Activated CD4-positive, alpha-beta T cell treated with anti-CD3 and anti-CD28 coated beads for 1 hour (primary cell): ENCODE measurements at places on chromosomes 12 and 14.

GRCh38 chr14:104639885-104640548 is 35.4 kb upstream of the TMEM179 start:
- DNase-seq: peak; percentile 26

GRCh38 chr14:101002738-101003137 is 99.2 kb upstream of the RTL1 start:
- DNase-seq: no peak

DNA sequence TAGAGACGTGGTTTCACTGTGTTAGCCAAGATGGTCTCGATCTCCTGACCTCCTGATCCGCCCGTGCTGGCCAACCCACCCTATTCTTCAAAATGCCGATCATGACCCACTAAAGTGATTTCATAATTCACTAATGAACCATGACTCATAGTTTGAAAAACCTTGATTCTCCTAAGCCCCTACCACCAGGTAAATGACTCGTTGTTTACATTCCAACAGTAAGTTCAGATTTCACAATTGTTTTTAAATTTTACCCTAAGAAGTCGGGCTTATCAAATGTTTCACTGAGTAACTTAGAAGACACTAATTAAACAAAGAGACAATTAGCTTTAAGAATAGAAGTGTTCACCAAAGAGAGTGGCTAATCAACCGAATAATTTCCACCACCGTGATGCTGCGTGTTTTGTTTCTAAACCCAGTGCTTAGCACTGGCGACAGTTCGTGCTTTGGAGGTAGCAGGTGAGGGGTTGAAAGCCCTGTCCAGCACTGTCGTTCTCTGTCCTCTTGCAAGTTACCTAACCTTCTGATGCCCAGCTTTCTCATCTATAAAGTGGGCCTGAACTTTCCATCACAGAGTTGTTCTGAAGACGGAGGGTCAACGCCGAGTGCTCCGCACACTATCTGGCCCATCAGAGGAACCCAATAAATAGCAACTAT is 136.5 kb downstream of the NTF3 start:
- DNase-seq: no peak

DNA sequence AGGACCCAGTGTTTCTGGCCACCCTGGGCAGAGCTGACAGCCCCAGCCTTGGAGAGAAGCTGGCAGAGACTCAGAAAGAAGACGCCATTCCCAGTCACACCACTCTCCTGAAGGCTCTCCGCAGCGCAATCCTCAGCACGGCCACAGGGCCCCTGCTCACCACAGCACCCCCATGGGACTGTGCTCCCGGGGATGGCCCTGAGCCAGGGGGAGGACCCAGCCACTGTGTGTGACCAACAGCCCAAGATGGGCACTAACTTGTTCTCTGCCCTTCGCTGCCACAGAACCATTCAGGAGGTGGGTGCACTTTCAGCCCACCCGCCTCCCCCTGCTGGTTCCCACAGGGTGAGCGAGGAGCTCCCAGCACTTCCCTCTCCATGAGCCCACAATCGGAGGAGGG is 57.1 kb downstream of the CCNK start:
- DNase-seq: no peak

DNA sequence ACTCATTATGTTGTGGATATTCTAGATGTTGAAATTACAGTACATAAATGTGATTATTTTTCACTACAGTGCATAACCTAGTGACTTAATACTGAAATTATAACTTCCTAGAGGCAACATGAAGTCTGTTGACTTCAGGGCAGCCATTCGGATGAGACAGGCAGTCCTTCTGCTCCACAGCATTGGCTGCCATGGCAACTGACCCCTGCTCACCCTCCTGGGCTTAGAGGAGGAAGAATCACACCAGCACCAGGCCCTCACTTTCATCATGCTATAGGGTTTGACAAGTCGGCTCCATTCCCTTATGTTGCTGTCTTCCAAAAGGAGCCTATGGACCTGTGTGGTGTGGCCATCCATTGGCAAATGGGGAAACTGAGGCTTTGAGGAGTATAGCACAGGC is 233.5 kb upstream of the TMEM132C start:
- no peak for DNase-seq

GRCh38 chr12:123945287-123946151 is 27.1 kb downstream of the CCDC92 start:
- DNase-seq: no peak

DNA sequence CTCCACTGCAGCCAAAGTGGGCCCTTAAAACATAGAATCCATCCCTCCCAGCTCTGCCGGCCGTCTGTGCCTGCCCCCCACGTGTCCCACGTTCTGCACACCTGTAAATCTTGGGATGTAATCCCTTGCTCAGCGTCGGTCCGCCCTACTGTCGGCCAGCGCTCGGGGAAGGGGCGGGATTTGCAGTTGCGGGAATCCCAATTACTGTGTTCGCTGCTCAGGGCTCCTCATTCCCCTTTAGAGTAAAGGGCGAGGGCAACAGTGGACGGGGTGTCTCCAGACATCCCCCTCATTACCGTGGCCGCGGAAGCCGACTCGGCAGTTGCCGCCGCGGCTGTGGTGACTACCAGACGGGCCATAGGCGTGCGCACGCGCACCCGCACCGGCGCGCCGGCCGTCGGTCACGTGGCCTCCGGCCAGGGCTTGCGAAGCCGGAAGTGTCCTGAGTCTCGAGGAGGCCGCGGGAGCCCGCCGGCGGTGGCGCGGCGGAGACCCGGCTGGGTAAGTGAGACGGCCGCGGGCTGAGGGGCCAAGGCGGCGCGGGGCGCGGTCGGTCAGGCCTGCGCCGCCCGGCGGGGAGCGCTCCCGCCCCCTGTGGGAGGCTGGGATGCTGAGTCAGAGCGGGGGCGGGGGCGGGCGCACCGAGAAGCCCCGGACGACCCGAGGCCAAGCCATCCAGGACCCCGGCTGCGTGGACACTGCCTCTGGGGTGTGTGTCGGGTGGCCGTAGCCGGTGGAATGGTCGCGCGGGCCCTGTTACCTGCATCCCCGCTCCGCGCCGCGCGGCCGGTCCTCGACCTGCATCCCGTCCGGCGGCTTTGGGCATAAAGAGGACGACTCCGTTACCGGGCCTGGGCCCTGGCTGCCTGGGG is at the start of gene TBK1:
TSS of gene TBK1 (plus strand) at position 434 of the 872 bp plus-strand sequence. CDS start 3,751 bp downstream, outside the sequence.
- peak; percentile 45 for DNase-seq

- no peak for DNase-seq
These were observed 157.4 kb downstream of the DACT1 start for GRCh38 chr14:58794993-58795762.

DNA sequence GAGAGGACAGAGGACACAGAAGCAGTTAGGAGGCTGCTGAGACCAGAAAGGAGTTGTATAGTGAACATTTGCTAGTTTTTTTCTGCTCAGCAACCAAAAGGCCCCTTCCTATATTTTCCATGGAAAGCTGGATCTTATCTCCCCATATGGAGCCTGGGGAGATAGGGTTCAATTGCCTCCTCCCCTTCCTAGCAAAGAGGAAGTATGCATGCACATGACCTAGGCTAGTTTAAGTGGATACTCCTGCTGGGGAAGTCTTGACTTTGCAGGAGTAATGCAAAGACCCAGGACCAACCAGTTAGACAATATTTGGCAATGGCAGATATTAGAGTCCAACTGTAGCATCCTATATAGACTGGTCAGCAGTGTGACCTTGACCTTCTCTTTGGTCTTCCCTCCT is 15.1 kb downstream of the CHD8 start:
- no peak for DNase-seq

DNA sequence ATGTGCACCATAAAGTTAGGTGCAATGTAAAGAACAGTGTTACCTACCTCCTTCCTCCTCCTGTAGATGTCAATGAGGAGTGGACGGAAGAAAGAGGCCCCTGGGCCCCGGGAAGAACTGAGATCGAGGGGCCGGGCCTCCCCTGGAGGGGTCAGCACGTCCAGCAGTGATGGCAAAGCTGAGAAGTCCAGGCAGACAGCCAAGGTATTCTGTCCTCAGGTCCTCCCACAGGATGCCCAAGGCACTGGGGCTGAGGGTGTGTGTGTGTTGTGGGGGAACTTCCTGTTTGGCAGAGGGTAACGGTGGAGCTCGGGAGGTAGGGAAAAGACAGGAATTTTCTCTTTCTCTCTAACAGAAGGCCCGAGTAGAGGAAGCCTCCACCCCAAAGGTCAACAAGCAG is 6.4 kb downstream of the ATN1 start:
- no peak for DNase-seq

DNA sequence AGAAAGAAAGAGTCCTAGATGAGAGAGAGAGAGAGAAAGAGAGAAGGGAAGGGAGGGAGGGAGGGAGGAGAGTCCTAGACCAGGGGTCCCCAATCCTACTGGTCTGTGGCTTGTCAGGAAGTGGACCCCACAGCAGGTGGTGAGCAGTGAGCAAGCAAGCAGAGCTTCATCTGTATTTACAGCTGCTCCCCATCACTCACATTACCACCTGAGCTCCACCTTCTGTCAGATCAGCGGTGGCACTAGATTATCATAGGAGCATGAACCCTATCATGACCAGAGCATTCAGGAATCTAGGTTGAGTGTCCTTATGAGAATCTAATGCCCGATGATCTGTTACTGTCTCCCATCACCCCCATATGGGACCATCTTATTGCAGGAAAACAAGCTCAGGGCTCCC is 39.2 kb upstream of the AMN1 start:
- DNase-seq: no peak

DNA sequence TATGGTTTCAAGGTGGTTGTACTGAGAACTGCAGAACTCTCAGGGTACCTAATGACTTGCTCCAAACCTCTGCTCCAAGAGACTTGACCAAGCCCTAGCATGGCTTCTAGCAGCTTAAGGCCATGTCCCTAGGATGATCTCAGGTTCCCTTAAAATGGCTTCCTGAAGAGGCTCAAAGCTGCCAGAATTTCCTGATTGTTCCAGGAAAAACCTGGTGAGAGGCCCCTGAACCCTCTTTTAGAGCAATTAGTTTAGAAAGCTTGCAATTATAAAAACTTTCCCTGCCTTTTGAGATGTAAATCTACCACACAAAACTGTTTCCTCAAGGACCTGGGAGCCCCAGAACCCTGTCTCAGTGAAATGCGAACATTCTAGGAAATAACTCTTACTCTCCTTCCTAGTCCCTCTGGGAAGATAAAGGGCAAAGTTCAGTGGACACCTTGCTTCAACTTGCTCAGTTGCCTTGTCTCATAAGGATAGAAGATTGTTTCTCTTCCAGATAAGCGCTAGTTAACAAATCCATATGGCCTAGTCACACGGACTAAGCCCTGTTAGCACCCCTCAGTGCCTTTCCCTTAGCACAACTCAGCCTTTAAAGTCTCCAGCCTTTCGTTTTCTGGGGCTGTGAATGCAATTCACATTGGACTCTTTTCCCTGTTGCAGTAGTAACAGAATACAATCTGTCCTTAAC is 2.5 kb downstream of the CMAS start:
- no peak for DNase-seq

DNA sequence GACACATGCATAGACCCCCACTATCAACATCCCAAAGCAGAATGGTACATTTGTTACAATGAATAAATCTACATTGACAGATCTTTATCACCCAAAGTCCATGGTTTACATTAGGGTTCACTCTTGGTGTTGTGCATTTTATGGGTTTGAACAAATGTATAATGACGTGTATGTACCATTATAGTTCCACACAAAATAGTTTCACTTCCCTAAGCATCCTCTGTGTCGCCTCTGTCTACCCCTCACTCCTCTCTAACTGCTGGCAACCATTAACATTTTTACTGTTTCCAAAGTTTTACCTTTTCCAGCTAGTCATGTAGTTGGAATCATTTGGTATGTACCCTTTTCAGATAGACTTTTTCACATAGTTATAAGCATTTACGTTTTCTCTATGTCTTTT is 69.5 kb upstream of the LMO3 start:
- DNase-seq: no peak

GRCh38 chr12:64028541-64028940 is 184.0 kb downstream of the SRGAP1 start:
- DNase-seq: no peak

DNA sequence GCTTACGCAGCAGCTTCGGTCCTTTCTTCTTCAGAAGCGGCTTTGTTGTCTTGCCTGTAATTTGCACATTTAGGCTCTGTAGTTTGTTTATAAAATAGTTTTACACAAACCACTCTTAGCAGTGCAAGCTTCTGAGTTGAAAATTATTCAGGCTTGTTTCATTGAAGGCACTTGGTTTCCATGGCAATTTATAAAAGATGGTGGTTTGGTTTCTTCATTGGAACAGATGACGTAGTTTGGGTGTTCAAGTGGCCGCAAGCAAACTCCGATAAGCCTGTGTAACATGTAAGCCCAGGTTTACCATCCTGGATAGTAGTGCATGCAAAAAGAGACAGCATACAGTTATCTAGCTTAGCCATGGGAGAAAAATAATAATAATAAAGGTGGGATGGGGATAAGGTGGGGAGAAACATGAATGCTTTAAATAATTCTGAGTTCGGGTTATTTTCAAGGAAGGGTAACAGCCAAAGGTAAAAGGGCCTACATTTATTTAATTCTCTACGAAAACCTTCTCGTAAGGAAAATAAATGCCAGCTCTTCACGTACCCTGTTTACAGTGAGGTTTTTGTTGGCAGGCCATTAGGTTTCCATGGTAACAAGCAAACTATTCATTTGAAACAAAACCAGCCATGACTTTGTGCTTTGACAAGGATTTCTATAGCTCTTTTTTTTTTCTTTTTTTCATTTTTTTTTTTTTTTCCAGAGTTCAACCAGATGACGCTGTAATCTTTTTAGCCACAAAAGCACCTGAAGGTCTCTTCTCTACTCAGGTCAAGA is 189.6 kb upstream of the RPL10L start:
- no peak for DNase-seq
